ENCODE measurements at places on chromosomes 16 and 17. TPM values are rescaled to one million over a fixed set of nuclear protein-coding genes. Genes with fewer than 3 reads are reported as not detected.
A peak's percentile ranks its signal among the peaks of the same experiment; 100 is the strongest.

DNA sequence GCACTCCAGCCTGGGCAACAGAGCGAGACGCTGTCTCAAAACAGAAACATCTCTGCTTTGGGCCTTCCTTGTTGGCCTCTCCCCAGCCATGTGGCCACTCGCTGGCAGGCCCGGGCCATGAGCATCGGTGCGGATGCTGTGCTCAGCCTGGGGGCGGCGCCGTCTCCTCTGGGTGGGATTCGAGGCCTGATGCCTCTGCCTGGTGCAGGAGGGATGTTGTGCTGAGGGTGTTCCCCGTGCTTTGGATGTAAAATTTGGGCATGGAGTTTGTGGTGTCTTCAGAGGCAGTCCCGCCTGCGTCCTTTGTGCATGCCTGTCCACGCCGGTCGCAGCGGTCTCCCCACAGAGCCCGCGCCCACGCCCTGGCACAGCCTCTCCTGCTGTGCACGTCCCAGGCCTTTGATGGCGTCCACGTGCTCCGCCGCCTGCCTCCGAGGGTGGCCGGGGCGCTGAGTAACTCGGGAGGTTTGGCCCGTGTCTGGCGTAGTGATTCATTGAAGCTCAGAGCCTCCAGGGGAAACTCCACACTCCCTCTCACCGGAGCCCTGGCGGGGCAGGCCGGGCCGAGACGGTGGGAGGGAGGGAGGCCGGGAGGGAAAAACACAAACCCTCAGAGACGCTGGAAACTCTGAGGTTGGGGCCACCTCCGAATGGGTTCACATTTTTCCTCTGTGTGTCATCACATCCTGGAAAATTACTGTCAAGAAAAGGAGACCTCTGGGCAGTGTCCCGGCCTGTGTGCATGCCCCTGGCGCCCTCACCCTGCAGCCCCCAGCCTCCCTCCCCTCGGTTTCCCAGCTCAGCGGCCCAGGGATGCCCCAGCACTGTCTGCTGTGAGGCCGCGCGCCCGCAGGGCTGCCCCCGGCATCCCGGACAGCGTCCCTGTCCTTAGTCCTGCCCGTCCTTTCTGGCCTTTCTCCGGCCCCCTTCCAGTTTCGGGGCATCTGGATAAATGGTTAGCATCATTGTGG is 19.0 kb downstream of the CENPX start:
- peak; percentile 52 for DNase-seq

The CMTM2 gene
- total RNA-seq = 1.8 TPM

The NOD2 gene
- 0.07 TPM for total RNA-seq

The CA4 gene
- not detected for total RNA-seq

The ASPA gene
- total RNA-seq = 0.06 TPM

GRCh38 chr16:85464383-85465305 is 148.5 kb upstream of the GSE1 start:
- DNase-seq = no peak

The NDRG4 gene
- 30.8 TPM for total RNA-seq

- DNase-seq = no peak
Observed at GRCh38 chr17:39863918-39864746, at the start of gene IKZF3. IKZF3 (minus strand) TSS chr17:39864312; CDS start chr17:39864126, 186 bp downstream.

The RNF227 gene
- 0.35 TPM for total RNA-seq

- no peak for DNase-seq
Observed at GRCh38 chr16:87555647-87556046, 46.7 kb upstream of the JPH3 start.

- no peak for DNase-seq
Observed at GRCh38 chr16:88534638-88535190, 35.5 kb upstream of the ZC3H18 start.

The ZNF205 gene
- total RNA-seq = 15.8 TPM

Data from epithelial cell of proximal tubule (primary cell).